Anterior cingulate cortex (tissue), 58 donors: ENCODE measurements at places on chromosomes 13 and 19.

GRCh38 chr19:11355160-11356073 lies at the start of gene PLPPR2:
TSS of gene PLPPR2 (plus strand) at chr19:11355432. CDS start at chr19:11357674, 2,242 bp downstream.
- DNase-seq: peak; percentile 87

DNA sequence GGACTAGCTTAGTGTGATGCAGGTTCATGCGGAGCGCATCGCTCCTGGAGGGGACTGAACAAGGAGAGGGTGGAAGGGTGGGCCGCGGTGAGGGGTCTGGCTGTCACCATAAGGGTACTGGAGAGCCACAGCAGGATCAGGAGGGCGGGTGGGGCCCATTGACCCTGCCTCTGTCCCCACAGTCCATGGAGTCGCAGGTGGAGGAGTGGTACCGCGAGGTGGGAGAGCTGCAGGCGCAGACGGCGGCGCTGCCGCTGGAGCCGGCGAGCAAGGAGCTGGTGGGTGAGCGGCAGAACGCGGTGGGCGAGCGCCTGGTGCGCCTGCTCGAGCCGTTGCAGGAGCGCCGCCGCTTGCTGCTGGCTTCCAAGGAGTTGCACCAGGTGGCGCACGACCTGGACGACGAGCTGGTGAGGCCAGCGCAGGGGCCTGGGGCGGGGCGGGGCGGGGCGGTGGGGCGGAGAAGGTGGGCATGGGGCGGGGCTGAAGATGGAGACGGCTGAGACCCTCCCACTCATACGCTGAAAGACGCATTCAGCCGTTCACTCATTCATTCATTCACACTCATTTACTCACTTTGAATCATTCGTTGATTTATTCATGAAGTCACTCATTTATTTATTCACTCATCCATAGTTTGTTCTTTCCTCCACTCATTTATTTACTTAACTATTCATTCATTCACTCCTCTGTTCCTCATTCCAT lies 27.5 kb upstream of the SHKBP1 start:
- DNase-seq: peak; percentile 60

DNA sequence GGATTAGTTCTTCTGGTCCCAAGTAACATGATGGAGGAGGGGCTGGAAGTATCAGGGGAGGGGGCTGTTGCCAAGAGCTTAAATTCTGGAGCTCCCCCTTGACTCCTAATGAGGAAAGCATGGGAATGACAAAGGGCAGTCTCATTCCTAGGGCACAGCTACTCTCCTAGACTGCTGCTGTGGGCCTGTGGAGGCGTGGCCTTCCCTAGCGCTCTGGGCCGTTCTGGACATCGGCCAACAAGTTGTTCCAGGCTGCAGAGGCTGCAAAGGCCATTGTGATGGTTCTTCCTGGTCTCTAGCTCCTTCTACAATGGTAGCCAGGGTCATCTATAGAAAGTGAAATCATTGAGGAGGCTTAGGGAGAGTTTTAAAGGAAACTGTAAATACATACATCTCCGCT lies 916.6 kb downstream of the DIAPH3 start:
- DNase-seq: no peak

DNA sequence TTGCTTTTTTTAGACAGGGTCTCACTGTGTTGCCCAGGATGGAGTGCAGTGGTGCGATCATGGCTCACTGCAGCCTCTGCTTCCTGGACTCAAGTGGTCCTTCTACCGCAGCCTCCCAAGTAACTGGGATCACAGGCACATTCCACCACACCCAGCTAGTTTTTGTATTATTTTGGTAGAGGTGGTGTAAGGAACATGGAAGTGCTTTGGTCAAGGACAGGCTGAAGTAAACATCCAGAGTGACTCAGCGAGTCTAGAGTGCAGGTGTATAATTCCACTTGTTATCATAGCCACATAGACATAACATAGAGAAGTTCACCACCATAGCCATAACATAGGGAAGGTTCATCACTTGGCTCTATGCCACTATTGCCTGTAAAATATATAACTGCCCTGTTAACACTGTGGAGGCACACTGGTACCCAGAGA lies 98.6 kb downstream of the RBM26 start:
- DNase-seq: no peak

DNA sequence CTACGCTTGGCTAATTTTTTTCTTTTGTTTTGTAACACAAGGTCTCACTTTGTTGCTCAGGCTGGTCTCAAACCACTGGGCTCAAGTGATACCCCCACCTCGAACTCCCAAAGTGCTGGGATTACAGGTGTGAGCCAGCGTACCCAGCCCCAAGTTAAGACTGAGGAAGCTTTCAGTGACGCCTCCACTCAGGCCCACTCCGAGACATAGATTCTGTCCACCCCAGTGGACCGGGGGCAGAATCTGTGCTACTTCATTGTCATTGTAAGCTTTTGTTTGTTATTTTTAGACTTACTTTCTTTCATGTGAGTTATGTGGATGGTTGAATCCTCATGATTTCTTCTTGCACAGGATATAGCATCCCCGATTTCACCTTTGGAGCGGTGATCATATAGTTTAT lies 156.9 kb upstream of the TSHZ3 start:
- no peak for DNase-seq
